ENCODE measurements at places on chromosomes 2 and 18.

DNA sequence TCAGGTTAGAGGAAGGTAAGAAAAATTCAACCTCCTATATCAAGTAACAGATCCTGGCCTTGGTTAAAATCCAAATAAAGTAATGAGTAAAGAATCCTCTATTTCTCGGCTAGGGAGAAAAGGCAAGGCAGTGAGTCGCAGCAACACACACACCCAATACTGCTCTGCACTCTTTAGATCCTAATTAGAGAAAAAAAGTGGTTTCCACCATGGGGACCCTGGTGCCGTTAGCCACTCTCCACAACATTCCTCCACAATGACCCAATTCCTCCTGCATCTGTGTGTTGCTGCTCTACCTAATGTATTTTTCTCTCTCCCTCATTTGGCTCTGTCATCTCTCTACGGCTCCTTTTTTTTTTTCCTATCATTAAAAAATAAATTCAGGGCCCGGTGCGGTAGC lies 462.7 kb downstream of the METTL4 start:
- DNase-seq: no peak

DNA sequence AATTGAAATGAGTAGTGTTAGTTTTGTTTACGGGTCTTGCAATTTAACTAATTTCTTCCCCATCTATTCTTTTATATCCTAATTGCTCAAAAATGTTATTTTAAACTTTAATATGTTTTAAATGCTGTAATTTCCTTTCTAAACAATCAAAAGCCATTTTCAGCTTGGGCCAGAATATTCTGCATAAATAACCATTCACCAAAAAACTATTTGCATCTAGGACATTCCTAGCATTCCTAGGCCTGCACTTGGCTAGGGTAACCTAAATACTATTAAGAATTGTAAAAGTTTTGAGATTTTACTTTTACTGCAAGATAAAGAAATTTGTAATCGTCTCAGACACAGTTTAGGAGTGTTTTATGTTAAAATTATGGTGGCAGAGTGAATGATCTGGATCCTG lies 7.8 kb upstream of the ETAA1 start:
- DNase-seq: no peak

- DNase-seq: no peak
These were observed 12.8 kb upstream of the TMEM18 start for GRCh38 chr2:689877-690510.

- DNase-seq: peak; percentile 75
These were observed 455 bp upstream of the DLX1 start for GRCh38 chr2:172084645-172085459.
